ENCODE measurements at places on chromosomes 7 and 10.

GRCh38 chr10:115857856-115858255 lies 415.1 kb downstream of the GFRA1 start:
- DNase-seq, result no peak

DNA sequence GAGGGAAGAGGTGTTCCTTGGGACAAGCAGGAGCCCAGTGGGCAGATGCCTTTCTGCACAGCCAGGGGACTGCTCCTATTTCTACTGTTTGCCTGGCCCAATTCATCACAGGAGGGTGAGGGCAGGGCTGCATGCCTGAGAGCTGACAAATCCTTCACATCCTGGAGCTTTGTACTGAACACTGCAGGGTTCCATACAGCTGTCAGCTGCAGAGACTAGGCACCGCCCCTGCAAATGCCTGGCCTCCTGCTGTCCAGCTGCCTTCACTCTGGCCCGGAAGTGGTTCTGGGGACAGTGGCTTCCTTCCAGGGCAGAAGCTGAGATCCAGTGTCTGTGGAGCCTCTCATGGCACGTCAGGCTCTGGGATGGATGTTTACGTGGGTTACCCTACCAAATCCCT lies 470.7 kb downstream of the DNAJB6 start:
- peak; percentile 28 for DNase-seq

DNA sequence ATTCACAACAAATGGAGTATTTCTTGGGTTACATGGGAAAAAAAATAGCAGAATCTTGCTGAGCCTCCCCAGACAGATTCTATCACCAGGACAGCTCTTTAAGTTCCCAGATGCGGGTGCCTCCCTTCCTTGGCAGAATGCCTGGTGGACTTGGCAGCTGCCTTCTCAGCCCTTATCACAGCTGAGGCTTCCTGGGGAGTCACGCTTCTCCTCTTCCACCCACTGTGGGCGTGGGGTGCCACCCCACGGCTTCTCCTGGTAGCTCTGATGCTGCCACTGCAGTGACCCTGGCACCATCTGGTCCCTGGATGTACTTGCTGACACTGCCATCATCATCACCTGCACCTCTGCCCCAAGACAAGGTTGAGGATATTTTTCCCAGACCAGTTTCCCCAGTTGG lies 16.2 kb upstream of the NME8 start:
- DNase-seq, result peak; percentile 86

- no peak for DNase-seq
Measured at GRCh38 chr10:55174419-55174818, 373.4 kb upstream of the PCDH15 start.

- DNase-seq, result peak; percentile 52
Measured at GRCh38 chr7:151632750-151633515, 113.2 kb upstream of the RHEB start.

DNA sequence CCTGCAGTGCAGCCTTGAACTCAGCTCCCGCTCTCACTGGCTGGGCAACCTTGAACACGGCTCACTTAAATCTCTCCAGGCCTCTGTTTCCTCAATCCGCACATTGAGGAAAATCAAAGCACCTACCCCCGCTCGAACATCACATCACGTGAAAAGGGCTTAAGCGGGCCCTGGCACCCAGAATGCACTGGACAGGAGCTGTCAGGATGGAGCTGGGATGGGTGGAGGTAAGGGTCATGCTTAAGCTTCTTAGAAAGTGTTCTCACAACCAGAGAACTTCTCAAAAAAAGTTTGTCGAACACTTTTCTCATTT lies 55.7 kb upstream of the MGMT start:
- no peak for DNase-seq

DNA sequence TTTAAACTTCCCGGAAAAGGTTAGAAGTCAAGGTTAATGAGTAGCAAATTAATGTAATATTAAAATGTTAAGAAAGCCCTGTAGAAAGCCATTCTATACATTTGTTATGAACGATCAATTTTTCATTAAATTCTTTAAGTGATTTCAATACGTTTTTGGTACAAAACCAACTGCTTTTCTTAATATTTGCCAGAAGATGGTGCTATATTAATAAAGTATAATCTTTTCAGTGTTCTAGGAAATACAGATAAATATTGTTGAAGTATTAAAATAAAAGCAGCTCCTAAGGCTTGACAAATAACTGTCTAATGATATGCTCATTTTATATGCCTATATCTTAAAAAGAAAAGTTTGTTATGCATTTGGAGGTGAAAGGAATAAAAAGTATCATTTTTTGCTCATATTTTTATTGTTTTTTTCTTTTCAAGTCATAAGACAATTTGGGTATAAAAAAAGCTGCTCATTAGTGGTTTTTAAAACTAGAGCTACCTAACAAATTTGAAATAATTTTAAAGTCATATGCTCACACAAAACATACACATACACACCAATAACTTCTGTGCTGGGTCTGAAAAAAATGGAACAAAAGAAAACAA lies 130.3 kb upstream of the POT1 start:
- DNase-seq, result peak; percentile 12

DNA sequence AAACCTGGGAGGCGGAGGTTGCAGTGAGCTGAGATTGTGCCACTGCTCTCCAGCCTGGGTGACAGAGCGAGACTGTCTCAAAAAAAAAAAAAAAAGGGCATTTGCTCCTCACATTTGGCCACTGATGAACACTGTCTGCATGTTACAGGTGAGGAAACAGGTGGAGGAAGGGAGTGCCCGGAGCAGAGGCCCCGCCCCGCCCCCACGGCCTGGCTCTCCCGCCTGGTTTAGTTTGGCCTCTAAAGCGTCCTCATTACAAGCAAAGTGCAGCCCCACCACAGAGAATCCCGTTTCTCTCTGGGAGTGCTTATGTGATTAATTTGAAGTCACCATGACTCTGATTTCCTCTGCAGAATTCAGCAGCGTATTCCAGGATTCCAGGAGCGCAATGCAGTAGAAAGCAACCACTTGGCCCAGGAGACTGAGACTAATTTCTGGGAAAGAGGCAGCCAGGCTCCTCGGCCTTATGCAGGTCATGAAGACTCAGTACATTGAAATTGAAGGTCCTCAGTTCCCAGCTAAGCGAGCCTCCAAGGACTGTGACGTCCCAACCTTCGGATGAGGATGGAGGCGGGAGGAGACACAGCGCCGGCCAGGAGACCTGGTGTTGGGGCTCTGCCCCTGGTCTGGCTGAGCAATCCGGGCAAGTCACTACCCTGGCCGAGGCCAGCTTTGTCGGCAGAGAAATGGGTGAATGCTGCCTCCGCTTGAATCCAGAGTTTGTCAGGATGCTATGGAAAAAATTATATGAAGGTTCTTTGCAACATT lies 44.7 kb downstream of the RBM17 start:
- DNase-seq, result peak; percentile 32

- DNase-seq, result peak; percentile 19
Measured at GRCh38 chr7:94618126-94618525, 37.8 kb downstream of the SGCE start.

- DNase-seq, result peak; percentile 79
Measured at GRCh38 chr10:126349101-126349500, 39.2 kb downstream of the ADAM12 start.

DNA sequence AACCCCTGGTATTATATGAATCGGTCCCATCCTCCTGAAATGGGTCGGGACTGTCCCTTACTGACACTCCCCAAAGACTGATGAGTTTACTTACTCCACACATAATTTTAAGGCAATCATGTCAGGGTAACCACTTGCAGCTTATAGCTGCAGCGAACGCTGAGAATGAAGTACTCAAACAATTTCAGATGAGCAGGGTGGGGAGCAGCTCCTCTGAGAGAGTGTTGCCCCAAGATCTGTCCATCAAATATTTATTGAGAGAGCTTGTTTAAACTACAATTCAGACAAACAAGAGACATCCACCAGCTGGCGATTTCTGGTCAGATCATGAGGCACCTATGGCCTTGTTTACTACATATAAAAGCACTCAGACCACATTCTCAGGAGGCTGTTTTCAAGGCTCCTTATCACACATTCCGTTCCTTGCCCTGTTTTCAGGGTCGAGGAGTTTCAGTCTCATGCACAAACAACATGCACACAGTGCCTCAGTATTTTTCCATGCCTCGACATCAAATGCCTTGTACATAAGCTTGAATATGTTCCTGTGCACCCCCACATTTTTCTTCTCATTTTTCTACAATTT lies 80.1 kb downstream of the THSD7A start:
- DNase-seq, result no peak

GRCh38 chr7:69763513-69763912 lies 165.2 kb downstream of the AUTS2 start:
- no peak for DNase-seq

GRCh38 chr7:147857152-147858140 lies 733.1 kb upstream of the C7orf33 start:
- peak; percentile 71 for DNase-seq

- no peak for DNase-seq
Measured at GRCh38 chr10:84574102-84574501, 245.7 kb downstream of the CCSER2 start.

GRCh38 chr7:55026867-55027490 lies 8.2 kb downstream of the EGFR start:
- peak; percentile 72 for DNase-seq

DNA sequence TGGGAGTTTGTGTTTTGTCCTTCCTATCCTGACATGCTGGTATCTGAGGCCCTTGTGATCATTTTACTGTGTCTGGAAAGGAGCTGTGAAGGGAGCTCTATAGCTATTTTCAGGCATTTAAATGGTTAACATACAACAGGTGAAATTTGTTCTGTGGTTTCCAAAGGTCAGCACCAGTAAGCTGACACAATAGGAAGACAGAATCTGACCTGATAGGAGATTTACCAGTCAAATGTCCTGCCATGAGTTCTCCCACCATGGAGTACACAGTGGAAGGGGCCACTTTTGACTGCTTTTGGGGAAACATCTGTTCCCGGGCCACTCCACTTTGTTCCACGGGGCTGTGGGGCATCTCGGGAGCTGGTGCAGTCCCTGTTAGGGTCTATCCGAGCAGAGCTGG lies 17.6 kb downstream of the FKBP6 start:
- DNase-seq, result no peak

DNA sequence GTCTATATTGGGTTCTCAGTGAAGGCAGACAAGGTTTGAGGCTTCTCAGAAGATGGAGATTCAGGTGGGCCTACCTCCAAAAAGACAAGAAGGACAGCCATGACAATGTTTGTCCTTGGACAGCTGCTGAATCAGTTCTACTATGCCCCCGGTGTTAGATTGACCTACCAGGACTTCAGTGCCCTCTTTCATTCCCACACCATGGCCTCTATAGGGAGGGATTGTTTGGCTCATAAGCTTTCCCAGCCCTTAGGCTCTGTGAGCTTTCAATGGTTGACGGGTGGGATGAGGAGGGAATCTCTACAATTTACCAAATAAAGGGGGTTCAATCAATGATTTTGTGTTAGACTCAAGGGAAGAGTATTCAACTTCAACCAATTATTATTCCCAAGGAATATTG lies 23.4 kb upstream of the RAPGEF5 start:
- DNase-seq, result no peak

DNA sequence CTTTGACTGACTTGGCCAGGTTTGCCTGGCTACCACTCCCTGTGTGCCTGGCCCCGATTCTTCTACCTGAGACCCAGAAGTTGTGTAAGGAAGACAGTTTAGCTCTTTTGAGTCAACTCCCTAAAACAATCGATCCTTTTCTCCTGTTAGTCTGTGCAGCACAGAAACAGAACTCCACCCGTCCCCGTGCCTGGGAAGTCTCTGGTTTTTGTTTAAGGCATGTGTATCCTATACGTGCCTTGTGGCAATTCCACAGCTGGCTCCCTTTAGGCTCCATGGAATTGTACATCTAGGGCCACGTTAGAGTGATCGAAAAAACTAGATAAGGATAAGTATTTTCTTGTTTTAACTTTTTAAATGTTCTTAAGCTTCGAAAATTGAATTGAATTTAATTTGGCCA lies 131.6 kb downstream of the BICC1 start:
- DNase-seq, result peak; percentile 63

- no peak for DNase-seq
Measured at GRCh38 chr10:92970301-92971070, 90.1 kb upstream of the CYP26C1 start.

DNA sequence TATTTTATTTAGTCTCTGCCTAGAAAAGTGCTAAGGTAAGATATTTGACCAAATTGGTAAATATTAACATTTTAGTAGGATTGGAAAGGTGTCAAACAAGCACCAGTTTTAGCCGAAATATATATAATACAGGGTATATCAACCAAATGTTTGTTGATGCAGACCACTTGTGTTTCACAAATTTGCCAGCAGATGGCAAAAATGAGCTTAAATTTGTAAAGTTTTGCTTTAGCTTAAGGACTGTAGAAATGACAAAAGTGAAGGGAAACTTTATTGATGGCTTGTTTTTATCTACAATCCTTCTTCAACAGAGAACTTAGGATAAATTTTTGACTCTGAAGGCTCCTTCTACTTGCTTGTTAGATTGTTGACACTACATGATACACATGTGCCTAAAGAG lies 4.8 kb upstream of the POLR1F start:
- peak; percentile 64 for DNase-seq

- no peak for DNase-seq
Measured at GRCh38 chr10:127874671-127875448, 17.9 kb downstream of the CLRN3 start.

DNA sequence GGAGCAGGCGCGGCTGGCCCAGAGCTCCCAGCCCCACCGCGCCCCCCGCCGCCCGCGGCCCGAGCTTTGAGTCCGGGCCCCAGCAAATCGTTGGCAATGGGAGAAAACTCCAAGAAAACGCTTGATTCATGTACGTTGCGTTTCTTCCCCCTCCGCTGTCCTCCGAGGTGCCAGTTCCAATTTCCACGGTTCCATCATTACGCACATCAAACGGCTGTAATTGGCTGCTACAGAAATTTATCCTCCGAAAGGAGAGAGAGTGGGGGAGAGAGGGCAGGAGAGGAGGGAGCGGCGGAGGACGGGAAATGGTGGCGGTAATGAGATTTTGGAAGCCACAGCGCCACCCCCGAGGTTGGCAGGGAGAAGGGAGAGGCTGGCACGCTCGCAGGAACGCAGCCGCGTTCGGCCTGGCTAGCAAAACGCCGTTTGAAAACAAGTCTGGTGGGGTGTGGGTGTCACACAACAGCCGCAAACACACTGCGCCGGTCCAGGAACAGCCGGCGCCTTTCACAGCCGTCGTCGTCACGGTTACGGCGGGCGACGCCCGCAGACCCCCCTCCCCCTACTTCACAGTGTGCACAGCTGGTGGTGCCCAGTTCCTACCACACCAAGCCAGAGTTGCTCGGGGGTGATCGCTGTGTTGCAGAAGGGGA lies 57.5 kb downstream of the UNCX start:
- DNase-seq, result peak; percentile 71

GRCh38 chr7:142319970-142320369 lies 62.1 kb upstream of the PRSS58 start:
- no peak for DNase-seq

Data from muscle of leg (tissue), 16 donors.